Fibroblast of skin of left biceps (primary cell): ENCODE measurements at places on chromosomes 4 and X.

DNA sequence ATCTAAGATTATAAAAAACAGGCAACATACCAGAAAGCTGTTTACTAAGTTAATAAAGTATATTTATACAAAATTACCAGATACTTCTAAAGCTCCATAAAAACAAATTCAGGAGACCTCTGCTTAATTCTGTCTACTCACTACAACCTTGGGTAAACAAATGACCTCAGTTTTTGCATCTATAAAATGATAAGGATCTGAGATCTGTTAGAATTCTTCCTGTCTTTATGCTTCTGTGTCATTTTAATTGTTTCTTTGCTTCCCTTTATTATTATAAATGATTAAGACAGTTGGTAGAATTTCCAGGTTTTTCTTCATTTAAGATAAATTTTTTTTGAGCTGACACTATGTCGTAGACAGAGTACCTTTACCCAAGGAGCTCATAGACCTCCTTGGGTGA lies 76.0 kb downstream of the ANK2 start:
- DNase-seq, result no peak

DNA sequence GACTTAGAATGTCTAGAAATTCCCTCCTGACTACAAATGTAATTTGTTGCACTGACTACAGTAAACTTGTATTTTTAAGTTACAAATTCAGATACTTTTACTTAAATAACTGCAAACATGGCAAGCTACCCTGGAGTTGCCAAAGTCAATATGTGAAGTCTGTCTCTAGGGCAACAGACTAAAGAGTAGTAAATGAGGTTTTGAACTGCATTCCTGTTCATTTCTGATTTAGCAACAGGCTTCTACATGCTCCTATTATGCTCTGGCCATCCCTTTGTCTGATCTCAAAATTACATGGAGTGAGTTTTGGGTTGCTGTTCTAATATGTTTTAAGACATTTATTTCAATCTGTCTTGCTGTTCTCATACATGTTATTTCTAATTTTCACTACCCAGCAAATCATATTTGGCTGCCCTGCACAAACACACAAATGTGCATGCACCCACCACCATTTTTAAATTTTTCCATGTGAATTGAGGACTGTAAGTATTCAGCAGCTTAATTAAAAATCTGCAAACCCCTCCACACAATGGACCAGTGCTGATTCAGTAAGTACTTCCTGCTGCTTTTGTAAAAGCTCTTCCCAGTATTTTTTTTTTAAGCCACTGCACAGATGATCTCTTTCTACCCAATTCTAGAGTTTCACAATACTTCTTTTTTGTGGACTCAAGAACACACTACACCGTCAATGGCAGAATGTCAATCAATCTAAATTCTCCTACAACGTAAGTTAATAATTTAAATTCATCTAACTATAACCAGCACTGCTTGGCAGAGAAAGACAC lies 26.7 kb downstream of the SH3RF1 start:
- DNase-seq, result peak; percentile 36

DNA sequence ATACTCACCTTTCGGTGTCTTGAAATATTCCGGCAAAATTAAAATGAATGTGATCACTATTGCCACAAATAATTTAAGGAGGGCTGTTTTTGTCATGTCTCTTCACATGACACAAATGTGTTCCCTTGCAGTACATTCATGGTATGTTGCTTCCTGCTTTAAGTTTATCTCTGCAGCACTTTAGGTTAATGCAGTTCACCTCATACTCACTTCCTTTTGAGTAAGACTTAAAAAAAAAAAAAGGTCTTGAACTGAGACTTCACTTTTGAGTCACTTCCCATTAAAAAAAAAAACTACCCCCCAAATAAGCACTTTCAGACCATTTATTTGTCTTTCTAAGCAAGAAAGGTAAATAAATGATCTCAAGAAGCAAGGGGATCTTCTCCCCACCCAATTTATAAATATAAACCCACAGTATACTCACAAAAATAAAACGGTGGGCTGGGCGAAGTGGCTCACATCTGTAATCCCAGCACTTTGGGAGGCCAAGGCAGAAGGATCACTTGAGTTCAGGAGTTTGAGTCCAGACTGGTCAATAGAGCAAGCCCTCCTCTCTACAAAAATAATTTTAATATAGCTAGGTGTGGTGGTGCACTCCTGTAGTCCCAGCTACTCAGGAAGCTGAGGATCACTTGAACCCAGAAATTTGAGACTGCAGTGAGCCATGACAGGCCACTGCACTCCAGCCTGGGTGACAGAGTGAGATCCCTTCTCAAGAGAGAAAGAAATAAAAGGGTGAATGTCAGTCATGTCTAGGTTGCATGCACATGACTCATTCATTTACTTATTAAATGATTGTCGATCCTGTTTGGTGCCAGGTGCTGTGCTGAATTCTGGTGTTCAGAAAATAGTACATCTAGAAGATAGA lies at the start of gene TMEM156:
Gene TMEM156 (minus strand): TSS at position 192 of the 868 bp plus-strand sequence. CDS start 96 bp downstream, at position 96.
- DNase-seq, result no peak

DNA sequence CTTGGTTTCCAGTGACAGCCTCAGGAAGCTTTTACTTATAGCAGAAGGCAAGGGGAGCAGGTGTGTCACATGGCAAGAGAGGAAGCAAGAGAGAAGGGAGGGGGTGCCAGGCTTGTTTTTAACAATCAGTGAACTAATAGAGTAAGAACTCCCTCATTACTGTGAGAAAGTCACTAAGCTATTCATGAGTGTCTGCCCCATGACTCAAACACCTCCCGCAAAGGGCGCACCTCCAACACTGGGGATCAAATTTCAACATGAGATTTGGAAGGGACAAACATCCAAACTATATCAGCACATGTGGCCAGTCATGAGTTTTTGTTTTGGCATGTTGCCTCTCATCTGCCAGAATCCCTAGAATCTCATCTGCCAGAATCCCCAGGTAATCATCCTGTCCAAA lies 183.5 kb upstream of the C1QTNF7 start:
- no peak for DNase-seq

DNA sequence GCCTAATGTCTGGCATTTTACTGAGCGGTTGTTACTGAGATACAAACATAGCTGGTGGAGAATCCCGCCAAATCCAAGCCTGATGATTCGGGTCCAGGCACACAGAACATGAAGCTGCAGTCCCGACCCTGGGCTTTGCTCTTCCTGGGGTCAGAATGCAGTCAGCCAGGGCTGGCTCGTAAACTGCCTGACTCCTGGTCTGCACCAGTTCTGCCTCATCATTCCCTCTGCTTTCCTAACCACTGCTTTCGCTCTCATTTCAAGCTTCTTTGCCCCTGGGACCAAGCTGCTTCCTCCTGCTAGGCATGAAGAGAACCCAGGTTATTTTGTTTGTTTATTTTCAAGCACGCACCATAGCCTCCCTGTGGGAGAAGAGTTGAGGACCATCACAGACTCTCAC lies 39.3 kb downstream of the GATB start:
- no peak for DNase-seq
